ENCODE measurements at places on chromosomes 1 and 21. TPM values are rescaled to one million over a fixed set of nuclear protein-coding genes. Genes with fewer than 3 reads are reported as not detected.

The LCE1A gene
- total RNA-seq = not detected

The LCE3D gene
- not detected for total RNA-seq

The RALGPS2 gene
- 57.4 TPM for total RNA-seq

The PYGO2 gene
- 10.6 TPM for total RNA-seq

The SYNC gene
- total RNA-seq = 108 TPM

The ARTN gene
- total RNA-seq = under 0.01 TPM

The DAB1 gene
- 0.32 TPM for total RNA-seq

The MRPS15 gene
- 59.6 TPM for total RNA-seq

The SPRR1B gene
- total RNA-seq = not detected

The SAMD11 gene
- total RNA-seq = 7.5 TPM

The CRYAA gene
- not detected for total RNA-seq

The KCNN3 gene
- not detected for total RNA-seq

The PGLYRP3 gene
- total RNA-seq = not detected

The B3GALT6 gene
- 14.0 TPM for total RNA-seq
